ENCODE measurements at places on chromosomes 5 and 9.

DNA sequence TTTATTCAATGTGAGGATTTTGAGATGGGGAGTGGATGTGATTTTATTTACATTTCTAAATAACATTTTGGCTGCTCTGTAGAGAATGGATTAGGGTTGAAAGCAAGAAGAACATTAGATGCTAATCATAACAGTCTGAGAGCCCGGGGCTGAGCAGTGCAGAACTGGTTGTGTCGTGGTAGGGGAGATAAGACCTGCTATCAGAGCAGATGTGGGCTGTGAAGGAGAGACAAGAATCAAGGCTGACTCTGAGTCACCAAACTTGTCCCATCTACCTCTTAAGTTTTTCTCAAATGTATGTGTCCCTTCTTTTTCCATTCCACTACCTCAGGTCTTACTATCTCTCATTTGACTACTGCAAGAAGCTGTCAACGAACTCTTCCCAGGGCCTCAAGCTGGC, 35.4 kb upstream of the SLC28A3 start:
- DNase-seq, result no peak

GRCh38 chr5:53083927-53084326, 25.6 kb downstream of the MOCS2 start:
- no peak for DNase-seq

DNA sequence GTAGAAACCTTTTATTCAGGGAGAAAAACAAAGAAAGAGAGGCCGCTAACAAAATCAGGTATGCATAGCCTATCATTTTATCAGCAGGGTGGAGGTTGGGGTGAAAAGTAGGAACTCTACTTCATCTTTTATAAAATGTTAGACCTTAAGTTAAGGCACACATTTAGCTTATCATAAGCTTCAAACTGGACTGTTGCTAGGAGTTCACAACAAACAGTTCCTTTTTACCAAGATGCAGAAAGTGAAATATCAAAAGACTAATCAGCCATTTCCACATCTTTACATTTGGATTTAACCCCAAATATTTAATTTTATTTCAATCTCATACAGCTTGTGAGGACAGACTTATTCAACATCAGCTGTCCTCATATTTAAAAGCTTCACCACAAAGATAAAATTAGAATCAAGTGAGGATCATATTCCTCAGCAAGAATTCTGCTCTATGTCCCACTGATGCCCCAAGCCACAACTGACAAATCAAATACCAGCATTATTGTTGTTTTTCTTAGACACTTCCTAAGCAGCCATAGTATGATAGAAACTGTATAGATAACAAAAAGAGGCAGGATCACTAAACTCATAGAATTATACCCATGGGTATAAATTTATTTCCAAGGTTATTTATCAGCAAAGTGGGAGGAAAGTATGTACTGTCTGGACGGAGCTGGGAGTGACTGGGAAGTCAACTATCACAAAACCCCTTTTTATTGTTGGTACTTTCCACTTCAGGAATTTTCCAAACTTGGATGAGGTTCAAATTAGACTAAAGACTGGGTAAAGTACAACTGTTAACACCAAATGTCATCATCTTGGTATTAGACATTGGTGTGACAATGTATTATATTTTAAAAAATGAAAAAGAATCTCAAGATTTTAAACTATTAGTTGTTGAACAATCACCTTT, 29.9 kb upstream of the MYOT start:
- no peak for DNase-seq

DNA sequence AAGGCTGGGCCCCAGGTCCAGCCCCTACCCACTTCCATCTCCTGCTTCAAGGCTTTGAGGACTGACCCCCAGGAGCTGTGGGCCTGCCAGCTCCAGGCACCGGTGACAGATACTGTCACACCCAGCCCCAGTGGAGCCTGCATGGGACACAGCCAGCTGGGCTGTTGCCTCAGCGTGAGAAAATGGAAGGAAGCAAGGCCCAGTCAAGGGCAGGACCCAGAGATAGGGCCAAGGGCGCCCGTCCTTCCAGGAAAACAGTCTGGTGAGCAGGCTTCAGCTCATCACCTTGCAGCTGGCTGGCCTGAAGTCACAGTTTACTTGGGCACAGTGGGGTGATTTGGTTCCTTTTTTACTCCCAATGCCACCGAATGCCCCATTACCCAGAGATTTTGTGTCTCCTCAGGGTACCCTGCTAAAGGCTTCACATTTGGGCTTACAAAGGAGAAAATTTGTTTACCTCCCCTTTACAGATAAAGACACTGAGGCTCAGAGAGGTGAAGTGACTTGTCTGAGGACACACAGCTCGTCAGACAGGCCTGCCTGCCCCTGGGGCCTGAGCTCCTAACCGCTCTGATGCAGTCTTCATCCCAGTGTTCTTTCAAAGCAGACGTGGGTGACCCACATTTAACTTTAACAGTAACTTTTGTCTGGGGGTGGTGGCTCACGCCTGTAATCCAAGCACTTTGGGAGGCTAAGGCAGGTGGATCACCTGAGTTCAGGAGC, 21.5 kb upstream of the WDR38 start:
- DNase-seq, result no peak

- DNase-seq, result no peak
Measured at GRCh38 chr9:13934416-13934815, 379.5 kb downstream of the NFIB start.

- no peak for DNase-seq
Measured at GRCh38 chr5:160379511-160379910, 9.1 kb upstream of the C1QTNF2 start.

- no peak for DNase-seq
Measured at GRCh38 chr9:109166171-109166770, 778 bp downstream of the FRRS1L start.

GRCh38 chr5:158119961-158120723, 261.2 kb upstream of the CLINT1 start:
- no peak for DNase-seq

- no peak for DNase-seq
Measured at GRCh38 chr5:10932426-10932825, 171.4 kb upstream of the DAP start.
